ENCODE measurements at places on chromosomes 3 and 15.

GRCh38 chr3:14110699-14111098 is 14.0 kb downstream of the CHCHD4 start:
- no peak for DNase-seq

- no peak for DNase-seq
These were observed 15.4 kb downstream of the DLG1 start for GRCh38 chr3:197283045-197283444.

- no peak for DNase-seq
These were observed 19.7 kb downstream of the ANKRD63 start for GRCh38 chr15:40263024-40263754.

- peak; percentile 1 for DNase-seq
These were observed 121.5 kb upstream of the TSC22D2 start for GRCh38 chr3:150286390-150287147.

DNA sequence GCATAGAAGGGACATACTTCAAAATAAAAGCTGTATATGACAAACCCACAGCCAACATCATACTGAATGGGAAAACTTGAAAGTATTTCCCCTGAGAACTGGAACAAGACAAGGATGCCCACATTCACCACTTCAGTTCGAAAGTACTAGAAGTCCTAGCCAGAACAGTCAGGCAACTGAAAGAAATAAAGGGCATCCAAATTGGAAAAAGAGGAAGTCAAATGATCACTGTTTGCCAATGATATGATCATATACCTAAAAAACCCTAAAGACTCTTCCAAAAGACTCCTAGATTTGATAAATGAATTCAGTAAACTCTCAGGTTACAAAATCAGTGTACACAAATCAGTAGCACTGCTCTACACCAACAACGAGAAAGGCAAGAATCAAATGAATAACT is 40.7 kb downstream of the SLC49A4 start:
- no peak for DNase-seq

- DNase-seq: no peak
These were observed 69.9 kb downstream of the PTPRG start for GRCh38 chr3:61631108-61631769.

DNA sequence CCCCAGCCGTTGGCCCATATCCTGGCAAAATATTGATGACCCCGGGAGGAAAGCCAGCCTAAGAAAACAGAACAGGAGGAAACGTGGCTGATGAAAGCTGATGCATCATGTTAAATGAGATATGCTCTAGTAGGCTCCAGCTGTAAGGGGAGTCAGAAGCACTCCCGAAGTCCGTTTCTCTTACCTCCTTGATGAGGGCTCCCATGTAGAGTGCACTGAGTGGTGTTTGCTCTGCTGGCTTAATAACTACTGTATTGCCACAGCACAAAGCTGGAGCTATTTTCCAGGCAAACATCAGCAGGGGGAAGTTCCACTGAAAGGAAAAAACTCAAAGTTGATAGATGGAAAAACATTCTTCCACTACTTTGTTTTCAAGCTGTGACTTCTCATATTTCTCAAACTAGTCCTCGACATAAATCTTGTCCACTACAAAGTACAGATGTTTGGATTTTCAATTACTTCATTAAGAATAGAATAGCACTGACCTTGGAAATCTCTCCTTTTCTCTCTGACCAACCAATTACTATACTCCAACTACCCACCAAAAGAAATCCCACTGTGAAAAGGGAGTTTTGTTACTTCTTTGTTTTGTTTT is 72.7 kb downstream of the ALDH1A2 start:
- DNase-seq: no peak

- no peak for DNase-seq
These were observed 92.1 kb downstream of the ASB7 start for GRCh38 chr15:100694381-100695021.

DNA sequence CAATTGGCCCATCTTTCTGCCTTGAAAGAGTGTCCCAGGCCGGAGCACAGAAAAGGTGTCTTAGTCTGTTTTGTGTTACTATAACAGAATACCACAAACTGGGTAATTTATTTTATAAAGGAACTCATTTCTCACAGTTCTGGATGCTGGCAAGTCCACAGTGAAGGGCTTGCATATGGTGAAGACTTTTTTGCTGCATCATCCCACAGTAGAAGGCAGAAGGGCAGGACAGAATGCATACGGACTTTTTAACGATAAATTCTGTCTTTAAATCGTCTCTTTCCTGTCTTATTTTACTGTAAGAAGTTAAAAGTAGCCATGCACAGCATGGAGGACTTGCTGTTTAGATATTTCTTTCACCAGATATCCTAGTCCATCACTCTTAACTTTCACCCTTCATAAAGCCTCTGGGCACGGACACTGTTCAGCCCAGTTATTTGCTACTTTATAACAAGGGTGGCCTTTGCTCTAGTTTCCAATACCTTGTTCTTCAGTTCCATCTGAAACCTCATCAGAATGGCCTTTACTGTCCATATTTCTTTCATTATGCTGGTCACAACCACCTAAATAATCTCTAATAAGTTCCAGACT is 10.3 kb upstream of the EIF1B start:
- DNase-seq: no peak

DNA sequence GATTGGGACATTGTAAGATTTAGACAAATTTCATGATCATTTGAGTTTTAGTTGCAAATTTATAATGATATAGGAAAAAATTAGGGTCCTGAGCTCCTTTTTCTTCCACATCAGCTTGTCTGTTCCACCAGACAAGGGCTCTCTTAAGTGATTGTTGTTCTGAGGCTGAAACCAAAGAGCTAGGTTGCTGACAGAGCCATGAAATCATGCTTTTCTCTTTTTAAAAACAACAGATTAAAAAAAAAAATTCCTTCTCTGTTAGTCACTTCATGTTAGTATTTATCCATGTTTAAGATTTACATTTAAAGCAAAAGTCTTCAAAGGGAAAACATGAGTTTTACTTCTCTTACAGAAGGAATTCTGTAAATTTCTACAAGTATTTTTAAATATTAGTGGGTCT is 56.8 kb downstream of the ATP2C1 start:
- DNase-seq: no peak

DNA sequence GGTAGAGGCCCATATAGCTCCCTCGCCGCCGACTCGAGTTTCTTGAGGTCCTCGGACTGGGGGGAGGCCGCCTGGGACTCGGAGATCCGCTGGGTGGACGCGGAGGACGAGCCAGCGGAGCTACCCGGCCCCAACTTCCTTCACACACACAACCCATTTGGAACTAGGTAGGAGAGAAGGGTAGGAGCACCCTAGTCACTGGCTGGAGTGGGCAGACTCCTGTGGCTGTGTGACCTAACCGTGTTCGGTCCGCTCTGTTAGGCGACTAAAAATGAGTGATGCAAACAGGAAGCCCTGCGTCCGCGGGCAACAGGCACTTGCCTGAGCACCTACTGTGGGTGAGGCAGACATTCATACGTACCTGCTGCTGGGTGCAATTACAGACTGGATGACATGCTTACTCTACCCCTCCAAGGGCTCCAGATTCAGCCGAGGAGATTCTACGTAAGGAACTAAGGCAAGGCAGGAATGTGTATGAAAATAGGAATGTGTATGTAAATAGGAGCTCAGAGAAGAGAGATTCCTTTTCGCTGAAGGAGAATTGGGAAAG is 4.6 kb upstream of the SIN3A start:
- DNase-seq: no peak

- no peak for DNase-seq
These were observed 8.4 kb downstream of the KBTBD8 start for GRCh38 chr3:67006460-67006859.

GRCh38 chr15:29480278-29480677 is 210.7 kb upstream of the NSMCE3 start:
- no peak for DNase-seq

GRCh38 chr3:145089337-145089736 is 1071.6 kb downstream of the PLOD2 start:
- DNase-seq: no peak

DNA sequence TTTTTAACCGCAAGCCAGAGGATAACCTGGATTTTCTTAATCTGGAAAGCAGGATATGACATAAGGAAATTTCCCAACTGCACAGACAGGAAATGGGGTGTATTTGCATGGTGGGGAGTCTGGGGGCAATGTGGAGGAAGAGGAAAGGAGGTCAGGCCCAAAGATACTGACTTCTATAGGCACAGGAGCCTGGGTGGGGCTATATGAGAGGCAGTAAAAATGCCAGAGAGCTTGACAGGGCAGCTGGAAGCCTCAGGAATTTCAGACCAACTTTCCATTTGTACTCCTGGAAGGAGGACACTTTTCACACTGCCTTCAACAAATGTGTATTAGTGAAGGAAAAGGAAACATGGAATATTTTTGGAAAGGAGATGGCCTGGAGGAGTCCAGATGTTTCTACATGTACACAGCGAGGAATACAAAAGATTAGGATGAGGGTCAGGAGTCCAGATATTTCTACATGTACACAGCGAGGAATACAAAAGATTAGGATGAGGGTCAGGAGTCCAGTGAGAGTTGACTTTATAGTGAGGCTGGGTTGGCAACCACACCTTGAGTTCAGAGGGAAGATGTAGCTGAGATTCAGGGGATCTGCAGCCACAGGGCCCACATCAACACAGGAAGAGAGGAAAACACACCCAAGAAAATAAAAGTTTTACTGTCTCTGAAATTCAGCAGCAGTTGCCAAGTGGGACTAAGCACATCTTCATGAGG is 111.9 kb upstream of the PTPRG start:
- no peak for DNase-seq

DNA sequence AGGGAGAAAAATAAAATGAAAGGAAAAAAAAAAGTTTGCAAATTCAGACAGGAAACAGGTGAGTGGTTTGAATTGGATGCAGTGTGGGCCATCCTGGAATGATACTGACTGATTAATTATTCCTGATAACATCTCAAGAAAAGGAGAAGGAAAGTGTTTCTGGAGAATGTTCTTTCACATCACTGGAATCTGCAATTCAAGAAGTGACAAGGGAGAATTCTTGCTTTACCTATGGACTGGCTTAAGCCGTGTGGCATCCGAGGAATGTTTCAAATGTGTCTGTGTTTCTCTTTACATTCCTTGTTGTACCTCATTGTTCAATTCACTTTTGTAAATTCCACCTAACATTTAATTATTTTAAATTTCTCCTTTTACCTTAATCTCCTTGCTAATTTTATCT is 465.0 kb downstream of the EPHB1 start:
- DNase-seq: no peak

GRCh38 chr3:187064210-187065115 is 74.8 kb downstream of the RPL39L start:
- no peak for DNase-seq

- DNase-seq: no peak
These were observed 1.2 kb downstream of the CHST2 start for GRCh38 chr3:143120716-143121240.

GRCh38 chr15:63971427-63971805 is 74.9 kb downstream of the DAPK2 start:
- peak; percentile 35 for DNase-seq

DNA sequence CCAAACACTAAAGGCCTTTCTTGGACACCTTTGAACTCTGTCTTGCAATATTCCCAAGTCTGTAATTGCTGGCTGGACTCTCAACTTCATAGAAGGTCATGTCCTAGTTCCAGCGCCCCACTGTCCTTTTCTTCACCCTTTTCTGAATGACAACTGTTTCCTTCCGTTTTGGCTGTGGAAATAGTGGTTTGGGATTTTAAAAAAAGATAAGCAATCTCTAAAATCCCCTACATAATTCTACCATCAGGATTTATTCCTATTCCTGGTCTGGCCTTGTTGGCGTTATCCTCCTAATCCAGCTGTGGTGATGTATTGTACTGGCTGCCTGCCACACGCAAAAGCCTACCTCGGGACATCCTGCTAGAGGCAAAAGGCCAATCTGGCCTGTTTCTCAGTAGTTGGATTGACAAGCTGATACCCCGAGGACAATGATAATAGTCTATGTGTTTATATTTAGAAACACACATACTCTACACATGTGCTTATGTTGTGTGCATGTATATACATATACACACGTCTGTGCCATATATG is 440.3 kb upstream of the DPH6 start:
- DNase-seq: no peak

- DNase-seq: no peak
These were observed 175.7 kb downstream of the FAM43A start for GRCh38 chr3:194861375-194861774.

DNA sequence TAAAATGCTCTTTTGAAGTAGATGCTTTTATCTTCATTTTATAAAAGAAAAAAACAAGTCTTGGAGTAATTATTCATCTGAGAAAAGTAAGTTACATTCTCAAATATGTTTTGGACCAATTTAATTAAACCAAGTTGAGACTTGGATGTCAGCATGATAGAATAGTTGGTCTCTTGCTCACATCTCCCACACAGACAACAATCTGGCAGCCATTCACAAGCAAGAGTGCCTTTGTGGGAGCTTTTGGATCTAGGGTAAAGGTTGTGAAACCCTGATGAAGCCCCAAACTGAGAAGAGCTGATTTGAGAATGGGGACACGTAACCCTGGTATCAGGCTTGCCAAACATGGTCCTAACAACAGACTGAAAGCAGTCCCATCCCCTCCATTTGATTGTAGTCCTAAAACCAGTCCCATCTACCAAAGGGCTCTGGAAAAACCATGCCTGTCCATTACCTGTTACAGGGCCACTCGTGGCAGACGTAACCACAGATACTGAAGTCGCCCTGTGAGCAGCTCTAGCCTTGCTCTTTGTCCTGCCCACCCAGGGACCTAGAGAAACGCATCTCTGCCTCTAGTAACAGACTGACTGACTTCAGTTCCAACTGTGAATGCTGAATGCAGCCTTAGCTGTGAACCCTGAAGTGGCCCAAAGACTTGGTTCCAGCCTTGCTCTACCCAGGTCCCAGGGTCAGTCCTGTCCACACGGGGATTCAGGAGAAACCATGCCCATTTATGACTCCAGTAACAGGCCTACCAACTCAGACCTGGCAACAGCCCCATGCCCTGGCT is 145.5 kb upstream of the SYNPR start:
- no peak for DNase-seq

GRCh38 chr15:70625438-70625837 is 137.9 kb downstream of the UACA start:
- no peak for DNase-seq

- DNase-seq: no peak
These were observed 45.4 kb upstream of the RAD18 start for GRCh38 chr3:9008550-9009255.

DNA sequence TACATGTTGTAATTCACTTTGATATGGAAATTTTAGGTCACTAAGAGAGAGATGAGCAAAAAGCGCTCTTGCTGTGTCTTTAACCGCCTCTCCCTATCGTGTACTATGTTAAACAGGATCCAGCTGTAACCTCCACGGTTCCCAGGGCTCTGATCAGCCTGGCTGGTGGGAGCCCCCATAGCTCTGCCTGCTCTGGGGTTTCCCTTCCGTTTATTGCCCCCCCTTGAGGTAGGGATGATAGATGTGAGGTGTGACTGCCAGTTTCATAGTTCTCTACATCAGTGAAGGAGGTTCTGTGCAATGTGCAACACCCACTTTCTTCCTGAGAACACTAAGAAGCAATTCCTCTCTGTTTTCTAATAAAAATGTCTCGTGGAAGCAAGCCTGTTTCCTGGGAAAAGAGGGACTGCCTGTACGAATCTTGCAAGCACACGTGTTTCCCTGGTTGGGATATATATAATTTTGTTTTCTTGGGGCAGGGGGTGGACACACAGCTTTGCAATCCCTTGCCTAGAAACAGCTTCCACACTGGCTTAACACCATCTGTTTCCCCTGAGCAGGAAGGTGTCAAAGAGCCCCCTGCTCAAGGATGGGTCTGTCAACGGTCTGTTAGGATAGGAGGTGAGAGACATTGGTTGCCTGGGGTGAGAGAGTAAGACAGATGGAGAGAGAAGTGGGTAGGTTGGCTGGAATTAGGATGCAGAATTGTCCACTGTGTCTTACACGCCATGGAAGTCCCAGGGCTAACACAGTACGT is 23.8 kb downstream of the CORO2B start:
- DNase-seq: no peak

- no peak for DNase-seq
These were observed 60.7 kb upstream of the FURIN start for GRCh38 chr15:90807786-90808086.

Measured in effector memory CD8-positive, alpha-beta T cell (primary cell).